COLO829 (cell line): ENCODE measurements at places on chromosomes 5 and 9.

DNA sequence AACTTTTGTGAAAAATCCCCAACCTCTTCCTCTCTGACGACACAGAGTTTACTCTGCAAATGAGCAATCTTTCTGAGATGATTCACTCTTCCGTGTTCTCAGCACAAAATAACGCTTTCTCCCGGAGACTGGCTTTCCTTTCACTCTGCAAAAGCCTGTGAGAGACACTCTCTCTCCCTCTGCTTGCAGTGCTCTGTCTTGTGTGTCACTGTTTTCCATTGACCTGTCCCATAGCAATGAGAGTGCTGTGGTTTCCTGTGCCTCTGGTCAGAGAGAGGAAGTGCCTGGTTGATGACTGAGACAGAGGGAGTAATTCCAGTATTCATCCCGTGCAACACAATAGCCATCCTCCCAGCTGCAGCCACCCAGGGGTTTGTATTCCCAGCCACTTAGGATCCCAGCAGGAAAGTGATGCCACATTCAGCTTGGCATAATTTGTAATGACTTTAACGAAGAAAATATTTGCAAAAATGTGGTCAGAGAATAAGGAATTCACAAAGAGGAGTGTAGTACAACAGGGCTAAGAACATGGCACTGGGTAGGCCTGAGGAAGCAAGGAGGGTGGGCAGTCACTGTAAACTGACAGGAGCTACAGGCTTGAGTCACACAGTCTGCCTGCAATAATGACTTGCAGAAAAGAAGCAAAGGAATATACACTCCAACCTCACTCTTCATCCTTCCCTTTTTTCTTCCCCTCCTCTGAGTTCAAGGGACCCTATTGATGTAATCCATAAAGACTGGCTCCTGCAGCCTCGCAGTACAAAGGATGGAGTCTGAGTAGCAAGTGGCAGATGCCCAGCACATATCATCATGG lies 463.5 kb upstream of the RGMB start:
- peak; percentile 63 for DNase-seq

GRCh38 chr9:92295240-92295790 lies 1.8 kb upstream of the IARS1 start:
- no peak for DNase-seq

- peak; percentile 68 for DNase-seq
These were observed 1.6 kb downstream of the KDM4C start for GRCh38 chr9:6759185-6759977.

- no peak for DNase-seq
These were observed 252.3 kb downstream of the IZUMO3 start for GRCh38 chr9:24293386-24293785.

DNA sequence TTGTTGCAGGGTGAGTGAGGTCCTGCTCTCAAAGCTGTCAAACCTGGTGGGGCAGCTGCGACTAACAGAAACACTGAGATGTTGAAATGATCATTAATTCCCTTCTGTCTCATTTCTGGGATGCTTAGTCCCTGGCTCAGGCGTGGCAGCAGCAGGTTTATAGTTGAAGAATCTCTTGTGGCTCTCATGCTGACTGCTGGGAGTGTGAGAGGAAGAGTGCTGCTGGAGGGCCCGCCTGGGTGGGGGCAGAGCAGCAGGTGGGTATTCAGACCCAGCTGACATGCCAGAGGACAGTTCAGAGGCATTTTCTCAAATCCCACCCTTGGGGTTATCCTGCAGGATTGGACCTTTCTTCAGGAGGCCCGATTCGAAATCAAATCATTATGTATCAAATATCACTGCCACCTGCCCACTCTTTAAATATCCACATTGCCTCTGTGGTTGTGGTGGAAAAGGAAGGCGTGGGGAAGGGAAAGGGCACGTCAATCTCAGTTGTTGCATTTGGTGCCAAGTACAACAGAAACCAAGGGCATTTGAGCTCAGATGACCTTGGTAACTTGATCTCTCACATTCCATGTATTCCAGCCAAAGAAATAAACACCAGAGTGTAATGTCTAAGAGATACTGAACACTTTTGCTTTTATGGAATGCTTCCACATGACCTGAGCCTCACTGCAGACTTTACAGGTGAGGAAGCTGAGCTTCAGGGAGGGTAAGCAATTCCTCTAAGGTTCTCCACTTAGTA lies 224.3 kb downstream of the AOPEP start:
- DNase-seq = no peak

DNA sequence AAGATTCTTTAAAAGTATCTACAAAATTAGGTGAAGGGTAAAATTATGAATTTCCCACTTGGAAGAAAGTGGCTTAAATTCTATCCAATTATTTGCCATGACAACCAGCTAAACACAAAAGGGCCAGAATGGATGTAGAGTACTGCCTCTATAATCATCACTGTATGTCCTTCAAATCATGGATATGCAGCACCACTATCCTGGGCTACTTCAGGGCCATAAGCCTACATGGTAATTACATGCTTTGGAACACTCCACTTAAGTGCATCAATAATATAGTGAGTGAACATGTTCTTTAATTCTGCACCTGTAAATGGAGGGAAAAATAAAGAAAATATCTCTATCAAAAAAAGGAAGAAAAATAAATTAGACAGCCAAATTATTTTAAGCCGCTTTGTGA lies 575.2 kb downstream of the ISL1 start:
- no peak for DNase-seq
